ENCODE measurements at places on chromosomes 1 and 21.

GRCh38 chr21:29671728-29672127, 268.1 kb downstream of the GRIK1 start:
- DNase-seq: no peak

GRCh38 chr1:8419861-8420260, 101.9 kb downstream of the SLC45A1 start:
- DNase-seq: no peak

DNA sequence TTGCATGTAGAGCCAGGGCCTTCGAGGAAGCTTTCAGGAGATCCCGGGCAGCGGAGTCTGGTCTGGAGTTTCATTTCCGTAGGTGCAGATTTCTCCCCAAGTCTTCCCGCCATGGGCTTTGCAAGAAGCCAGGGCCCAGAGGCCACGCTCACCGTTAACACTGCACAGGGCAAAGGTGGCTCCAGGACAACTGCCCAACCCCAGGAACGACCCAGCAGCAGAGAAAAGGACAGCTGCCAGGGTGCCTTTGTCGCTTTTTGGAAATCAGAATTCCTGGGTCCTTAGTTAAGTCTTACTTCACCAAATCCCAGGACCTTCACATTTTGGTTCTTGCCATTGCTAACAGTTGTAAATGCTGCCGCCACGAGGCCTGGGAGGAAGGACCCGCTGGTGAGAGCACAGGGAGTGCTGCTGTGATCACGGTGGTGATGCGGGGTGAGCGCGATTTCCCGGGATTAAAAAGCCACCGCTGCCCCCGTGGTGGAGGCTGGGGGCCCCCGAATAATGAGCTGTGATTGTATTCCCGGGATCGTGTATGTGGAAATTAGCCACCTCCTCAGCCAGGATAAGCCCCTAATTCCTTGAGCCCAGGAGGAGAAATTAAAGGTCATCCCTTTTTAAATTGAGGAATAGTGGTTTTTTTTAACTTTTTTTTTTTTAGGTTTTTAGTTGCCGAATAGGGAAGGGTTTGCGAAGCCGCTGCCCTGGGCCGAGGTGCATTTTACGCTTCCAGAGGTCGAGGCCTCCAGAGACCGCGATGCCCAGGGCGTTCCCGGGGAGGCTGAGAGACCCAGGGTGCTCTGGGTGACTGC, 8.2 kb downstream of the SIM2 start:
- no peak for DNase-seq

DNA sequence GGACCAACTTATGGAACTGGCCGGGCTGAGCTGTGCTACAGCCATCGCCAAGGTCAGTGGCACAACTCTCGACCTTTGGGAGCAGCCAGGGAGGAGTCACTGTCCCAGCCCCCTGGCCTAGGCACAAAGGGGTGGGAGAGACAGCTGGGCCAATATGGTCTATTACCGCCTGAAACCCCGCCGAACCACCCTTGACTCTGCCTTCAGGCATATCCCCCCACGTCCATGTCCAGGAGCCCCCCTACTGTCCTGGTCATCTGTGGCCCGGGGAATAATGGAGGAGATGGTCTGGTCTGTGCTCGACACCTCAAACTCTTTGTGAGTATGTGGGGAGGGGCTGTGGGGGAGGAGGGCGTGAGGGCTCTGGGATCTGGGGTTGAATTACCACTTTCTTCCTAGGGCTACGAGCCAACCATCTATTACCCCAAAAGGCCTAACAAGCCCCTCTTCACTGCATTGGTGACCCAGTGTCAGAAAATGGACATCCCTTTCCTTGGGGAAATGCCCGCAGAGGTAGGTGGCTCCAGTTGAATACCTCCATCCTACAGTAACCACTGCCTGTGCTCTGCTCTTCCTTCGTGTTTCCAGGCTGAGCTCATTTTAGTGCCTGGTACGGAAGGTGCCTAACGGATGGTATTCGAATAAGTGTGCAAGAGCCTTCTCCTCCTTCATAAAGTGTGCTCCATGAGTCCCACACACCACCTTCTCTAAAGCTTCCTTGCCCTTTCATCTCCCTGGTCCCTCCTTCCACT, 758 bp downstream of the NAXE start:
- DNase-seq: no peak

- DNase-seq: no peak
Measured at GRCh38 chr1:186659890-186660341, 20.3 kb downstream of the PTGS2 start.

DNA sequence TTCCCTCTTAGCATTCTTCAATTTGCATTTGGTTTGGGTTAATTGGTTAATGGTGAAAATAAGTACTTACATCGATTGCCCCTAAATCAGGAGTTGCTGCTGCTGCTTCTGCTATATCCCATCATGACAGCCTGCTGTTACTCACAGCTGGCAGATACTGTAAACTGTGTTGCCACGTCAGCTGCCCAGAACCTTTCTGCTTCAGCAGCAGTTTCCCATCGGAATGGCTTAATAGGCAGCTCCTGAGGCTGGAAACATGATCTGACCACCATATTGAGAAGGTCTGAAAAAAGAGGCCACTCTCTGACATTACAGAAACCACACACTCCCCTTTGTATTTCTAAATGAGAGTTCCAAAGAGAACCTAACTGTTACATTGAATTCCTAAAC, 14.3 kb upstream of the SEC16B start:
- no peak for DNase-seq

DNA sequence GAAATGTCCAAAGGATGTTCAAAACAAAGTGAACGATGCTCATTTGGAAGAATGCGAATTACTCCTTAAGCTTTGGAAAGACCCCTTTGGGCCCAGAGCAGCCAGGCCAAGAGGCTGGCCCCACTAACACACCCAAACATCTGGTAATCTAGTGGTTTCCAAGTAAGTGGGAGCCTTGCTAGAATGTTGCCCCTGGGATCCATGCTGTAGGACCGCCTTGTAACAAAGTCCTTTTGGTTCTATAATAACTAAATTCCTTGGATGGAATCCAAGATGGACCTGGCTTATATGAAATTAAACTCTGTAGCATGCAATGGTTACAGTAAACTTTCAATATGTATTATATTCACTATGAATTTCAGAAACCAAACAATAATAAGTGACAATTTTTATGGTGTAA, 25.3 kb downstream of the GPR3 start:
- DNase-seq: no peak

- DNase-seq: no peak
Measured at GRCh38 chr1:167305706-167306277, 85.1 kb downstream of the POU2F1 start.

DNA sequence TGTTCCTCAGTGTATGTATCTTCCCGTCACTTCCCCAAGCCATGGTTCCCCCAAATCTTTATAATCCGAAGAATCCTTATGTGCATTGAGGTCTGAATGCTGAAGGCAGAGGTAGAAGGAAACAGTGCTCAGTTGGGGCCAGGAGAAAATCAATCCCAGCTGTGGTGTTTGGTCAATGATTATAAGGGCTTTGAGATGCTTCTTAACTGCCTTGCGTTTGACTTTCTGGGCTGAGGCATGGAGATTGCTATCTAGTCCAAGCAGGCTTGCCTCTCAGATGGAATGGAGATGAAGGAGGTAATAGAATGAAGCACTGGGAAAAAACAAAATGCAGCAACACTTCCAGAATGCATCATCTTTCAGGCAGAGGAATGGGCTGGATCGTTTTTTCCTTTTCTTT, 3.6 kb upstream of the MAP1LC3C start:
- DNase-seq: no peak

GRCh38 chr1:235843461-235843961, 23.2 kb downstream of the LYST start:
- DNase-seq: no peak

GRCh38 chr1:11394592-11395245, 84.2 kb upstream of the DISP3 start:
- DNase-seq: no peak

DNA sequence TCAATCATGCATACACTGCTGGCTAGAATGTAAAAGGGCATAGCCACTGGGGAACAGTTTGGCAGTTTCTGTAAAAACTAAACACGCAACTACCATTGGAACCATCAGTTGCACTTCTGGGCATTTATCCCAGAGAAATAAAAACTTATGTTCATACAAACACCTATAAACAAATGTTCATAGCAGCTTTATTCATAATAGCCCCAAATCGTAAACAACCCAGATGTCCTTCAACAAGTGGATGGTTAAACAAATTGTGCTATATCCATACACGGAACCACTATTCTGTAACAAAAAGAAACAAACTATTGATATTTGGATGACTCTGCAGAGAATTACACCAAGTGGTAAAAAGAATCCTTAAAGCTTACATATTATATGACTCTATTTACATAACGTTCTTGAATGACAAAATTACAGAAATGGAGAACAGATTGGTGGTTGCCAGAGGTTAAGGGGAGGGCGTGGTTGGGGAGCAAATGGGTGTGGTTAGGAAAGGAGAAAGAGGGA, 22.8 kb downstream of the LACTBL1 start:
- no peak for DNase-seq

- DNase-seq: no peak
Measured at GRCh38 chr21:45200581-45201296, 87.0 kb downstream of the POFUT2 start.

DNA sequence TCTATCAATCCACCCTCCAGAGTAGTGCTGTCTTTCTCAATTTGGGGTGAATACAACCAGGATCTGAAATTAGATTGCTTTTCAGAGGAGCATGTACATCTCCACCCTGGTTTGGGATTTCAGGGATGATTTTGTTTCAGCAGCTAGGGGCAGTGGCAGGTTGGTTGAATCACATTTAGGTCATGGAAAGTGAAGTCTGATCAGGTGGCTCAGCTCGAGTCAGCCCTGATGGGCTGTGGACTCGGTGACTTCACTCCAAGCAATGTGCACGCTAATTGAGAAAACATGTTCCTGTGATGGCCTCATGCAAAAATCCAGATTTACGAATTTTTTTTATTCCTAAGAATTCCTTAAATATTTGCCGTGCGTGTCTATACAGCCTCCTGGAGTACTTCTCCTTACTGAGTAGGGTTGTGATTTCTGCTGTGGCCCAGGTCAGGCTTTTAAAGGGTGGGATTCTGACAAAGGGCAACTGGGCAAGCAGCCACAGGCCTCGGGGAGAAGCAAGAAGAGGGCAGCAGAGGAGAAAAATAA, 7.5 kb downstream of the NGF start:
- no peak for DNase-seq

DNA sequence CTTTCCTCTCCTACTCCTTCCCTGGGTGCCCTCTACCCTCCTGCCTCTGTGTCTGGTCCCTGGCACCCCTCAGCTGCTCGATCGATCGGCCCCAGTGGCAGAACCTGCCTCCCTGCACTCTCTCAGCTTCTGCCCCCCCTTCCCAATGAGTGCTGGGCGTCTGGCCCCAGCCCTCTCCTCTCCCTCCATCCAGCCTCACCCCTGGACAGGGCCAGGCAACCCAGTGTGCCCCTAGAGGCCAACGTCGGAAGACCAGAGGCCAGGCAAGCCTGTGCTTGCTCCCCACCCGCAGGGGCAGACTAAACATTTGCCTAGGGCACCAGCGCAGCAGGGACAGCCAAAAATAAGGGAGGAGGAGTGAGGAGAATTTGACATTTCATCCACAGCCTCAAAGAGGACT, 43.5 kb downstream of the LGR6 start:
- DNase-seq: no peak
